ENCODE measurements at places on chromosomes 3 and 15. TPM values are rescaled to one million over a fixed set of nuclear protein-coding genes. Genes with fewer than 3 reads are reported as not detected.

DNA sequence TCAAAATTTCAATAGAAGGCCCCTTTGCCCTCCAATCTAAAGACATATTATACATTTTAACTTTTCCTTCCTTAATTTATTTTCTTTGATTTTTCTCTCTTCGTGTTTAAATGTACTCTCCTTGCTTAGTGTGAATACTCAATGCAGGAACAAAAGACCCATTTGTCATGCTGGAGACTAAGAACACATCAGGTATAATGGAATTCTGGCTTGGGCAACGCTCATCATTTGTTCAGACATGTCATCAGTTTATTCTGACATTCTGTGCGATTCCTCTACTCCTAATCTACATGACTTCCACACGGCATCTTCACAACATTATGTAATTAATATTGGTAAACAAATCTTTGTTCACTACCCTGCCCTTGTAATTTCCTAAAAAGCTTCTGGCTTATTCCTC, 136.6 kb upstream of the LRRN1 start:
- H3K4me3 ChIP-seq, result no peak overlapping the region
- no peaks in the 10 kb centered on the region for H3K27me3 ChIP-seq
- no peak for DNase-seq
- no peaks in the 10 kb centered on the region for H3K4me1 ChIP-seq

DNA sequence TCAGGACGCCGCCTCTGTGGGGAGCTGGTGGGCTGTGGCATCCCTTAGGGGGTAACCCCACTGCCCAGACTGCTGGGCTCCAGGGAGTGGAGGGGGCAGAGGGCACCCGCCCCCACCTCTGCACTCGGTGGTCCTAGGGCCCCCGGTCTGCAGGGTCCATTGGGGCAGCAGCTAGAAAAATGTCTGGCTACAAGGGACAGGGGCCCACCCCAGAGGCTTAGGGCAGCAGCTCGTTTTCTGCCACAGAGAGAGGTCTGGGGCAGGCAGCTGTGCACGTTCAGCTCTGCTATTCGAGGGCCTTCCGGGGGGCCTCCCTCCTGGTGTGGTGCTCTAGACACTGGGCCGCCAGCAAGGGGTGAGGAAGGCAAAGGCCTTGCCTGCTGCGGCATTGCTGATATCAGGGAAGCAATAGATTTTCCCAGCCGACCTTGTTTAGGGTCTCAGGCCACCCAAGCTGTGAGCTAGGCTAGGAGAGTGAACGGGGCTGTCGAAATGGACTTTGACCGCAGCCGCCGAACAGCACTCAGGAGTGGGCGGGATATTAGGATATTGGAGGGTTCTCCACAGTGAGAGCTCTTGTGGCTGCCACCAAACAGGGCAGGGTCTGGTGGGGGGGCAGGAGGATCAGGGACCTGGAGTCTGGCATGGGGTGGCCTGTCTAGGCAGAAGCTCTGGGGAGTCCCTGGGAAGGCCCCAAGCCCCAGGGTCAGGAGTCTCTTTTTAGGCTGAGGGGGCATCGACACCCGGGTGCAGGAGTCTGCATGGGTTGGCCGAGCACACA, 61.4 kb upstream of the KLF13 start:
- peaks cover 13% of the 10 kb centered on the region for H3K4me1 ChIP-seq
- no peaks in the 10 kb centered on the region for H3K27me3 ChIP-seq
- no peaks in the 10 kb centered on the region for H3K36me3 ChIP-seq
- peak overlapping the region; percentile 1 for H3K27ac ChIP-seq
- H3K4me3 ChIP-seq, result no peak overlapping the region

GRCh38 chr15:96720251-96720650, 389.8 kb downstream of the NR2F2 start:
- no peaks in the 10 kb centered on the region for H3K4me1 ChIP-seq
- H3K27ac ChIP-seq, result no peak overlapping the region
- no peak overlapping the region for H3K4me3 ChIP-seq
- DNase-seq, result no peak
- no peaks in the 10 kb centered on the region for H3K27me3 ChIP-seq

- DNase-seq, result no peak
- H3K27me3 ChIP-seq, result no peaks in the 10 kb centered on the region
- no peaks in the 10 kb centered on the region for H3K4me1 ChIP-seq
- H3K36me3 ChIP-seq, result no peaks in the 10 kb centered on the region
- H3K4me3 ChIP-seq, result no peak overlapping the region
These were observed 12.1 kb downstream of the GALNT15 start for GRCh38 chr3:16186565-16186964.

DNA sequence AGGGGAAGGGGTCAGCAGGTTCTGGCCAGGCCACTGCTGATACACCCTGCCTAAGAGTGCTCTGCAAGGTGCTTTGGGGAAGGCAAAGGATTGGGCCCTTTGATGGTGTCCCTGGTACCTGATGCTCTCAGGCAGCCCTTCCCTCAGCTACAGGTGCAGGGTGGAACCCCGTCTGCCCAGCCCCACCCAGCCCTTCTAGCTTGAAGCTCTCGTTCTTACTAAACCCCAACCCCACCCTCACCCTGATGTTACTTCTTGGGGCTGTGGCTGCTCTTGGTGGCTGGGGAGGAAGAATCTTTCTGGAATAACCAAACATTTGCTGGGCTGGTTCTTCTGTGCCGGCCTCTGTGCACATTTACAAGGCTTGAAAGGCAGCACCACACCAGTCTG, 6.4 kb downstream of the GNAI2 start:
- no peak for DNase-seq
- H3K27me3 ChIP-seq, result no peaks in the 10 kb centered on the region
- H3K4me1 ChIP-seq, result peaks cover 40% of the 10 kb centered on the region
- peak overlapping the region; percentile 48 for H3K27ac ChIP-seq
- no peaks in the 10 kb centered on the region for H3K36me3 ChIP-seq

GRCh38 chr3:186933816-186934215, 3.5 kb downstream of the ST6GAL1 start:
- H3K27me3 ChIP-seq, result peaks cover 4% of the 10 kb centered on the region
- H3K4me3 ChIP-seq, result no peak overlapping the region
- H3K36me3 ChIP-seq, result no peaks in the 10 kb centered on the region
- no peak overlapping the region for H3K27ac ChIP-seq

GRCh38 chr15:60115579-60116380, 111.7 kb downstream of the FOXB1 start:
- H3K36me3 ChIP-seq, result no peaks in the 10 kb centered on the region
- peaks cover 51% of the 10 kb centered on the region for H3K27me3 ChIP-seq
- H3K27ac ChIP-seq, result no peak overlapping the region
- no peak overlapping the region for H3K4me3 ChIP-seq
- H3K4me1 ChIP-seq, result no peaks in the 10 kb centered on the region

DNA sequence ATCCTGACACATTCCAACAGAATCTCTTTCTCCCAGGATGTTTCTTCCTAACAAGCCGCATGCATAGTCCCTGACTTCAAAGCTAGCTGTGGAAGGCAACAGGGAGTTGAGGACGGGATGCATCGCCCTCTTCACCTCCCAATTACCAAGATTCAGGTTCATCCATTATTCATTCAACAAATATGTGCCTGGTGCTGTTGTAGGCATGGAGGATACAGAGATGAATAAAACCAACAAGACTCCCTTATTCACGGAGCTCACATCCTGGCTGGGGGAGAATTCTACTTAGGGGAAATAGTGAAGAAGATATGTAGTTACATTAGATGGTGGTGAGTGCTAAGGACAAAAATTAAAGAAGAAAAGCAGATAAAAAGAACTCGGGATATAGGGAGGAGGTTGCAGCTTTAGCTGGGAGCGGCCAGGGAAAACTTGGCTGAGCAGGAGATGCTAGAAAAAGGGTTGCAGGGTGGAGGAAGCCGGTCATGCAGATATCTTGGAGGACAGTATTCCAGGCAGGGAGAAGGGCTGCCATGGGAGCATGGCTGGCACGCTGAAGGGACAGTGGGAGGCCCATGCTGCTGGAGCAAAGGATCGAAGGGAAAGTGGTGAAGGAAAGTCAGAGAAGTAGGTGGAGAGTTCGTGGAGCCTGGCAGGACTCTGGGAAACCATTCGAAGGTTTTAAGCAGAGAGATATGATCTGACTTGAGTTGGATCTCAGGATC, 5.0 kb downstream of the ITGB5 start:
- H3K4me3 ChIP-seq, result no peak overlapping the region
- H3K4me1 ChIP-seq, result peaks cover 36% of the 10 kb centered on the region
- DNase-seq, result no peak

DNA sequence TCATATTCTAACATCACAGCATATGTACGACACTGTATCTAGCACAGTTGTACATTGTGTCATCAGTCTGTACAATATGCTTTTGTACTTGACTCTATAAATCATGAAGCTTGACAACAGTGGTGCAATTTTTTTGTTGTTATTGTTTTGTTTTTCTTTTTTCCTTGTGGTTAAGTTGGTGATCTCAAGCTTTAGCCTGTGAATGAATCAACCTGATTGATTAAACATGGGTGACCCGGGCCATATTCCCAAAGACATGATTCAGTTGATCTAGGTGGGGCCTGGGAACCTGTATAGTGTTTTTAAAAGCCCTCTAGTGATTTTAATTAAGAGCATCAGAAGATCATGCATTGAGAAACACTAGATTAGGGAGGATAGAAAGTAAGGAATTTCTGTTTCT, 101.8 kb upstream of the AADACL2 start:
- no peaks in the 10 kb centered on the region for H3K36me3 ChIP-seq
- H3K27me3 ChIP-seq, result no peaks in the 10 kb centered on the region
- no peaks in the 10 kb centered on the region for H3K4me1 ChIP-seq
- H3K4me3 ChIP-seq, result no peak overlapping the region
- DNase-seq, result no peak

DNA sequence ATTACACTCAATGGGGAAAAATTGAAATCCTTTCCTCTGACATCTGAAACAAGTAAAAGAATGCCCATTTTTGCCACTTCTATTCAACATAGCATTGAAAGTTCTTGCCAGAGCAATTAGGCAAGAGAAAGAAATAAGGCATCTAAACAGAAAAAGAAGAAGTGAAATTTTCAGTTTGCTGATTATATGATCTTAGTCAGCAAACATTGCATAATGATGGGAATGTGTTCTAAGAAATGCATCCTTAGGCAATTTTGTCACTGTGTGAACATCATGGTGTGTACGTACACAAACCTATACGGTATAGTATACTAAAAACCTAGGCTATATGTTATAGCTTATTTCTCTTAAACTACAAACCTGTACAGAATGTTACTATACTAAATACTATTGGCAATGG, 278.0 kb downstream of the CGGBP1 start:
- H3K4me1 ChIP-seq, result no peaks in the 10 kb centered on the region
- H3K27me3 ChIP-seq, result no peaks in the 10 kb centered on the region
- no peak overlapping the region for H3K4me3 ChIP-seq
- H3K36me3 ChIP-seq, result no peaks in the 10 kb centered on the region
- no peak overlapping the region for H3K27ac ChIP-seq

DNA sequence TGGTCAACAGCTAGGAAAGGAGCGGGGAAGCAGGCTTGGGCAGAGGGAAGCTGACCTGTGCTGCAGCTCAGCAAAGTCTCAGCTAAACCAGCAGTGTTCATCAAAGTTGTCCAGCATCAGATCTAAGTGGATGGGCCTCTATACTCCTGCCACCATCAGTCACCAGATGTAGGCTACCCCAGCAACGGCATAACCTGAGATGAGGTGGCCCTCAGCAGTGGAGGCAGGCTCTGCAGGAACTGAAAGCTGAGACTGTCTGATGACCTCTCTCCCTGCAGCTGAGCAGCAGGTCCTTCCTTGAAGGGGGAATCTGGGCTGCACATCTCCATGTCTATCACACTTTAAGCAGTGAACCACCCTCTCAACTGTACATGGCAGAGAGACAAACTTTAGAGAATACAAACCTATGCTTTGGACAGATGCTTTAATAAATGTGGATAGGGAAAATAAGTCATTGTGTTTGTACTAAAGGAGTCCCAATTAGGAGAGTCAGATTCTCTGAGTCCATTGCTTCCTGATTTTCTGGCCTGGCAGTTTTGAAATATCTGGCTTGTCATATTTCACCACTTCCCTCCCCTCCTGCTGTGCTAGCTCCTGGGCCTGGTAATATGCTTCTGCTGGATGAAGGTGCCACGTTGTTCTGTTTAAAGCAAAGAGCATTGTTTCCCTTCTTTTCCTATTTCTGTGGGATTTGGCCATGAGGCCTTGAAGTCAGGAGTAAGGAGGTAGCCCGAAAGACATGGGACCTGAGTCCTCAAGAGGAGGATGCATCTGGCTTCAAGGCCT, 11.1 kb upstream of the PSTPIP1 start:
- H3K4me3 ChIP-seq, result no peak overlapping the region
- no peaks in the 10 kb centered on the region for H3K36me3 ChIP-seq
- H3K4me1 ChIP-seq, result no peaks in the 10 kb centered on the region
- no peak overlapping the region for H3K27ac ChIP-seq
- no peaks in the 10 kb centered on the region for H3K27me3 ChIP-seq

GRCh38 chr3:101941318-101942040, 92.2 kb downstream of the NFKBIZ start:
- no peak overlapping the region for H3K4me3 ChIP-seq
- H3K4me1 ChIP-seq, result peaks cover 15% of the 10 kb centered on the region
- no peak for DNase-seq
- no peaks in the 10 kb centered on the region for H3K27me3 ChIP-seq
- H3K27ac ChIP-seq, result peak overlapping the region; percentile 31

DNA sequence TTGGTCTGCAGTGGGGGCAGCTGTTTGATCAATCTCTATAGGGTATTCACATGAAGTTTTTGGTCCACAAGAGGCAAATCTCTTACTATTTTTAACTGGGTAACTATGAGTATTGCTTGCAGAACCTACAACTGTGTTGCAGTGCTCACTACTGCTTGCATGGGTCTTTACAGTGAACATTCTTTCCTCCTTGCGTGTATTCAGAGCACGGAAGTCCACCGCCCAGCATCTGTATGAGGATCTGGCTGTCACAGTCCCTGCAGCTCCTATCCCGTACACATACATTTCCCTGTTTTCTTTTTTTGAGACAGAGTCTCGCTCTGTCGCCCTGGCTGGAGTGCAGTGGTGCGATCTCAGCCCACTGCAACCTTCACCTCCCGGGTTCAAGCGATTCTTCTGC, 449.9 kb downstream of the FGF12 start:
- H3K4me3 ChIP-seq, result no peak overlapping the region
- no peaks in the 10 kb centered on the region for H3K36me3 ChIP-seq
- H3K27me3 ChIP-seq, result no peaks in the 10 kb centered on the region
- H3K27ac ChIP-seq, result no peak overlapping the region
- no peaks in the 10 kb centered on the region for H3K4me1 ChIP-seq

DNA sequence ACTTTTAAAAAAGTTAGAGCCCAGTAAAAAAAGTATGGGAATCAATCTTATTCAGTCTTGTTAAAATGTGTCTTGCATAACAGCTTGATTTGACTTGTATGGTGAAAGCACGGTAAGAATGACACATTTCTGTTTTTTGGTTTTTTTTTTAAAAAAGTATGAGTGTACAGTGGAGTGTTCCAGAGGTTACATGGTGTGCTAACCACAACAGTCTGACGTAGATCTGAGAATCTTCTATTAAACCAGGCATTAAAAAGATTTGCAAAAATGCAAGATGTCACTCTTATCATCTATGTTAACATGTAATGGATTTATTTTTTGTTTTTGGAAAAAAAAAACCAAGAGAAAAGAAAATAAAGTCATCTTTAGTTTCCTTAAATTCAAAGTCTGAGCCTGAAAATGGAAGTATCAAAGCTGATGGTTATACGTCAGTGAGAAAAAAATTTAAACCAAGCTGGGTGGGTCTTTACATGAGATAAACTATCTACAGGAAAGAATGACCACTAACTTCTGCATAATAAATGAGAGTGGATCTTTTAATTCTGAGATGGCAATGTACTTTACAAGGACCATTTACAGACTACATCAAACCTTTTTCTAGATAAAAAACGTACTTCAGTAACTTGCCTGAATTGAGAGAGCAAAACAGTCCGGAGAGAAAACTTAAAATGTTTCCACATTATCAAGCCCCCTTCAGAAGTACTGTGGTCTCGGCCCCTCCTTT, 1.6 kb downstream of the GABPB1 start:
- H3K4me3 ChIP-seq, result peak overlapping the region; percentile 80
- H3K27ac ChIP-seq, result peak overlapping the region; percentile 100

The PKM gene
- total RNA-seq, result 314 TPM

The TRH gene
- not detected for total RNA-seq

The CISH gene
- total RNA-seq, result 5.9 TPM

Data from hepatocyte (in vitro differentiated cells).